ENCODE measurements at places on chromosomes 1 and 21.

GRCh38 chr1:181936269-181936668 lies 125.2 kb downstream of the ZNF648 start:
- DNase-seq: no peak

- no peak for DNase-seq
These were observed 9.6 kb upstream of the LRP8 start for GRCh38 chr1:53337499-53337898.

DNA sequence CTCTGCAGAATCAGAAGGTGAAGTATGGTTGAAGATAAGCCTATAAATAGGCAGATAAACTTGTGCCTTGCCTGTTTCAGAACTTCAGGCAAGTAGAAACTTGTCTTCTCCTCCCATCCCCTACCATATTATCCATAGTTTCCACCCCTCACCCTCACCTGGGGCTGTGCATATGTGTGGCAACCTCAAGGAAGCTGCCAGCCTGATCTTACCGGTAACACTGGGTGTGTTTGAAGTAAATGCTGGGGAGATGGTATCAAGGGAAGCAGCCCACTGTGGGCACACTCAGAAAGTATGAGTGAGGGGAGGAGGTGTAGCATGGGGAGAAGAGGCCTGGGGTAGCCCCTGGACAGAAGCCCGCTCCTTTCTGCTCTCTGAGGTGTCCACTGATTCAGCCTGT lies 14.5 kb downstream of the VANGL2 start:
- DNase-seq: no peak

GRCh38 chr1:72109916-72110315 lies 172.4 kb downstream of the NEGR1 start:
- no peak for DNase-seq

- no peak for DNase-seq
These were observed 54.9 kb upstream of the B3GALT2 start for GRCh38 chr1:193241132-193241827.

DNA sequence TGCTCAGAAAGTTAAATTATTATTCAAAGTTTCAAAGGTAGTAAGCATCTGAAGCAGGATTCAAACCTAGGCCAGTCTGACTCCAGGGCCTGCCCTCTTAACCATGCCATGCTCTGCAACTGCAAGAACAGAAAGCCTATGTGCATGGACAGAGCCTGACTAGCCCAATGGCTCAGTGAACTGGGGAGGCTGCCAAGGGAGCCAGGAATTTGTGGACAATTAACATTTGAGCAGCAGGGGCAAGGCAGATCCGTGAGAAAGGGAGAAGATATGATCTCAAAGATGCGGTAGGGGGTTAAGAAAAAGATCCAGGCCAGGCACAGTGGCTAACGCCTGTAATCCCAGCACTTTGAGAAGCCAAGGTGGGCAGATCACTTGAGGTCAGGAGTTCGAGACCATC lies 6.5 kb upstream of the ATP1A4 start:
- no peak for DNase-seq

- DNase-seq: no peak
These were observed 28.3 kb downstream of the PTPRC start for GRCh38 chr1:198667186-198667585.

- no peak for DNase-seq
These were observed 69.0 kb downstream of the PGBD5 start for GRCh38 chr1:230356869-230357794.
